ENCODE measurements at places on chromosomes 6 and 20. TPM values are rescaled to one million over a fixed set of nuclear protein-coding genes. Genes with fewer than 3 reads are reported as not detected.

Gene SLC18B1
- total RNA-seq: 22.8 TPM

Gene FOXQ1
- not detected for total RNA-seq

Gene CCN6
- not detected for total RNA-seq

Gene MYLK2
- not detected for total RNA-seq

- DNase-seq: no peak
Measured at GRCh38 chr6:91098006-91098405, 511.1 kb upstream of the MAP3K7 start.

- DNase-seq: no peak
Measured at GRCh38 chr6:112178846-112179245, 75.5 kb downstream of the LAMA4 start.

DNA sequence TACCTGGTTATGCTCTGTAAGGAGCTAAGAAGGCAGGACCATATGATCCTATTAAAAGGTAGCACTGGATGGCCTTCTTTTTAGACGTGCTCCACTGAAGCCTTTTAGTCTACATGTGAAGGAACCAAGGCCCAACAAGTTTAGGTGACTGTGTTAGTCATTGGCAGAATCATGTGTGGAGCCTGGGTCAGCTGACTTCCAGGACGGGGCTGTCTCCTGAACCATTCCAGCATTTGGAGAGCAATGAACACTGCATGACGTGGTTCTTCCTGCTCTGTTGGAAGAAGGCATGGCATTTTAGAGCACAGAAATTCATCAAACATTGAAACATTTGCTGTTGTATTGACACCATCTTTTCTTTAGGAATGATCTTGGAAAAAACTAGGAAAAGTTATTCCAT is 87.8 kb upstream of the TIAM2 start:
- DNase-seq: no peak

GRCh38 chr6:104682722-104683643 is 176.7 kb downstream of the HACE1 start:
- DNase-seq: peak; percentile 37

Measured in B cell (primary cell).